ENCODE measurements at places on chromosomes 7 and 10. TPM values are rescaled to one million over a fixed set of nuclear protein-coding genes. Genes with fewer than 3 reads are reported as not detected.

ZPBP gene
- total RNA-seq = not detected

GRCh38 chr10:102704915-102705314 lies 9.3 kb downstream of the ARL3 start:
- DNase-seq = no peak

- DNase-seq = no peak
These were observed 52.5 kb upstream of the SEPTIN7 start for GRCh38 chr7:35748371-35748770.

DNA sequence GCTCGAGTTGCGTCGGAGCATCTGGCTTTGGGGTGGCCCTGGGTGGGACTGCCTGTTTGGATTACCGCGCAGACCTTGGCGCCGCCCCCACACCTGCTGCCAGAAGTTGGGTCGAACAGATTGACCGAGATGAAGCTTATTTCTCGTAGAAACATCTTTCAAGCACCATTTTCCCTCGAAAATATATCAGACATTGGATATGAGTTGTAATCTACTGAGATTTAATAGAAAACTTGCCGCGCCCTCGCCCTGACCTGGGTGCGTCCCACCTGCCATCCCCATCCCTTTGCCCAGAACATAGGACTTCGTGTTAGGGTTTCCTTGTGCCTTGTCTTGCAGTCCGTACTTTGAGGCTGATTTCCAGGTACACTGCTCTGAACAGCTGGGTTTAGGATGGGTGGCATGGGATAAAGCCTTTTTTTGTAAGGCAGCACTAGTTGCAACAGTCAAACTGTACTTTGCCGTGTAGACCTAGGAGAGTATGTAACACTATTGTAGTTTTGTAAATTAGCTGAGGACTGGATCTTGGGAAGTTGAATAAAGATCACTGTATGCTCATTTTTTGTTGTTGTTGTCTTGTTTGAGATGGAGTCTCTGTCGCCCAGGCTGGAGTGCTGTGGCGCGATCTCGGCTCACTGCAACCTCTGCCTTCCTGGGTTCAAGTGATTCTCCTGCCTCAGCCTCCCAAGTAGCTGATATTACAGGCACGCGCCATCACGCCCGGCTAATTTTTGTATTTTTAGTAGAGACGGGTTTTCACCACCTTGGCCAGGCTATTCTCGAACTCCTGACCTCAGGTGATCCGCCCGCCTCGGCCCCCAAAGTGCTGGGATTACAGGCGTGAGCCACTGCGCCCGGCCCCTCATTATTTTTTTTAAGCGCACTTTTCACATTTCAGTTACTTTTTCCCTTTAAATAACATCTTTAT lies 978 bp downstream of the OGDH start:
- no peak for DNase-seq

DNA sequence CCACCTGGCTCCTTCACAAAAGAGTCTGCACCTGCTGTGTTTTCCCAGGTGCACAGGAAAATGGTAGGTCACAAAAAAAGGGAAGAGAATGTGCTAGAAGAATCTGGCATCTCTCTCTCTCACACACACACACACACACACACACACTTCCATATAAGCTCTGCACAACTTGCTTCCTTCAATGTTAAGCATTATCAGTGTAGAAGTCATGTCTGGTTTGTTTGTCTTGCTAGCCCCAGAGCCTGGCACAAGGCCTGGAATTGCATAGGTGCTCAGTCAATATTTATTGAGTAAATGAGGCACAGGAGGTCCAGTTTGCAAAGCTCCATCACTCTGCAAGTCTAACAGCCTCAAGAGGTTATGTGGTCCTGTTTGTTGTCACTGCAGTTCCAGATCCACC lies 867.3 kb upstream of the AUTS2 start:
- peak; percentile 93 for DNase-seq

GRCh38 chr10:124153023-124153826 lies 59.8 kb upstream of the CHST15 start:
- DNase-seq = peak; percentile 84

OR9A2 gene
- not detected for total RNA-seq

DNA sequence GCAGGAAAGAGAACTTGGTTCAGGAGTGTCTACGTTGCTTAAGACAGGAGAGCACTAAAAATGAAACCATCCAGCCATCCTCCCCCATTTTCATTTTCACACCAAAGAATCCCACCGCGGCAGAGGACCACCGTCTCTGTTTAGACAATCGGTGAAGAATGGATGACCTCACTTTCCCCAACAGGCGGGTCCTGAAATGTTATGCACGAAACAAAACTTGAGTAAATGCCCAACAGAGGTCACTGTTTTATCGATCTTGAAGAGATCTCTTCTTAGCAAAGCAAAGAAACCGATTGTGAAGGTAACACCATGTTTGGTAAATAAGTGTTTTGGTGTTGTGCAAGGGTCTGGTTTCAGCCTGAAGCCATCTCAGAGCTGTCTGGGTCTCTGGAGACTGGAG lies 1.4 kb upstream of the IL6 start:
- DNase-seq = no peak

DNA sequence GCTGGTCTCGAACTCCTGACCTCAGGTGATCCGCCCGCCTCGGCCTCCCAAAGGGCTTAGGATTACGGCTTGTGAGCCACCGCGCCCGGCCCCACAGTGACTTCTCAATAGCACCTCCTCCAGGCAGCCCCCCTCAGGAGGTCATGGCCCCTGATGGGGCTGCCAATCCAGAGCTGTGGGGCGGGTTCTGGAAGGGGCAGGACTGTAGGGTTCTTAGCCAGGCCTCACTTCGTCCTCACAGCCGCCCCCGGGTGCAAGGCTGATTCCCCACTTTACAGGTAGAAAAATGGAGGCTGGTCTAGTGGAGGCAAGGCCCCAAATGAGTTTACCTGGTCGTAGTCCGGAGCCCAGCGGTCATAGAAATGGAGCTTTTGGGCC lies 638 bp downstream of the METTL27 start:
- DNase-seq = peak; percentile 82

SLIT1 gene
- not detected for total RNA-seq

DNA sequence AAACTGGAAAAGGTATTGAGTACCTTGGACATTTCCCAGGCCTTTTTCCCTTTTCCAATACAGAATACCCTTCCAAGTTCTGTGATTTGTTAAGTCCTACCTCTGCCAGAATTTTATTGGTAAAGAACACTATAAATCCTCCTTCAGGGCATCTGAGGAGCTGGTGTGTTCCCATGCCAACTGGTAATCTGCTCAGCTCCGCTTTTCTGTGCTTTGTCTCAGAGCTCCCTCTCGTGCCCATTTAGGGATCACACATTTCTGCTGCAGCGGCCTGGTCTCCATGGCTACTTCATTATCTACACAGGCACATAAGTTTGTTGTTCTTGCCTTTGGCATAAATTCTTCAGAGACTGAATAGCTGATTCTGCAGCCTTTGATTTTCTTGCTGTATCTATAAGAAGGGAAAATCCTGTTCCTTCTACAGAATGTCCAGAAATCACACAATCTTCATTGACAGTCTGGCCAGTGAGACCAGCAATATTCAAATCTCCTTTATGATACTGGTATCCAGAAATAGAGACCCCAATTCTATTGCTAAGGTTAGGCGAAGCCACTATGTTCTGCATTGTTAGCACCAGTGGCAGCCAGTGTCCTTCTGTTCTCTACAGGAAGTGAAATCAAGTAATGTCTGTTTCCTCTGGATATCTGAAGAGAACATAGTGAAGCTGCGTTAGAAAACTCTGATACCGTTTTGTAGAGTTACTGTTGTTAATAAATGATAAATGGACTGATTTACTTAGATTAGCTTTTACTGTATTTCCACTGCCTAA lies 51.9 kb downstream of the DENND11 start:
- DNase-seq = peak; percentile 62
